ENCODE measurements at places on chromosomes 6 and 20.
A peak's percentile ranks its signal among the peaks of the same experiment; 100 is the strongest.

- no peak for DNase-seq
These were observed 200.3 kb upstream of the SIM1 start for GRCh38 chr6:100665041-100665380.

GRCh38 chr20:9342651-9343050, 171.7 kb upstream of the LAMP5 start:
- peak; percentile 21 for DNase-seq

DNA sequence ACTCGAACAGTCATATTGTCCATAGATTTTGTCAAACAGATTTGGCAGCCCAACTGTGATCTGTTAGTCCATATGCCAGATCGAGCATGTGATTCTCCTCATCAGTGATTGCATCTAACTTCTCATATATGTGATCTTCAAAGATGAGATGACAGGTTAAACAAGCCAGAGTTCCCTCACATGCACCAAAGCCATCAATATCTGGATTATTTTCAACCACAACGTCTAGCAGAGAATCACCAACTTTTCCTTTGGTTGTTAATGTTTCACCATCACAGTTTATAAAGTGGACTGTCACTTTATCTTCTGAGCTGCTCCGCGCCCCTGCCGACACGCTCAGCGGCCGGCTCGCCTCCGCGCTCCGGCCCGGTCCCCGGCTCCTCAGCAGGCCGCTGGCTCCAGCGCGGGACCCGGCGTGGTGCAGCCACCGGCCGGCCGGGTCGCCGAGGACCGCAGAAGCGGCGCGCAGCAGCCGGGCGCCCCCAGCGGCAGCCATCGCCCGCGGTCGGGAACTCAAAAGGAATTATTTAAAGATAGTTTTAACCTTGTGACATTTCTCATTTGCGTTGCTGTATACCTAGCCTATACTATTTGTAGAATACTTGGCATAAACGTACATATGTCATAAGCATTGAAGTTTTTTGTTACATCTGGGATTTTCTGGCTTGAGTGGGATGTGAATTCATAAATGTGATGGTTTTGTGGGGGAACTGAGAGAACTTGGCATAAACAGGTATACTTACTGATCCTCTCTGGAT, 40.1 kb upstream of the DYNLRB1 start:
- DNase-seq, result peak; percentile 26

GRCh38 chr6:124445581-124445980, 516.7 kb upstream of the RNF217 start:
- DNase-seq, result no peak

GRCh38 chr6:25407431-25407830, 128.3 kb downstream of the CARMIL1 start:
- DNase-seq, result no peak

GRCh38 chr20:2816583-2817340, 598 bp downstream of the TMEM239 start:
- DNase-seq, result no peak

DNA sequence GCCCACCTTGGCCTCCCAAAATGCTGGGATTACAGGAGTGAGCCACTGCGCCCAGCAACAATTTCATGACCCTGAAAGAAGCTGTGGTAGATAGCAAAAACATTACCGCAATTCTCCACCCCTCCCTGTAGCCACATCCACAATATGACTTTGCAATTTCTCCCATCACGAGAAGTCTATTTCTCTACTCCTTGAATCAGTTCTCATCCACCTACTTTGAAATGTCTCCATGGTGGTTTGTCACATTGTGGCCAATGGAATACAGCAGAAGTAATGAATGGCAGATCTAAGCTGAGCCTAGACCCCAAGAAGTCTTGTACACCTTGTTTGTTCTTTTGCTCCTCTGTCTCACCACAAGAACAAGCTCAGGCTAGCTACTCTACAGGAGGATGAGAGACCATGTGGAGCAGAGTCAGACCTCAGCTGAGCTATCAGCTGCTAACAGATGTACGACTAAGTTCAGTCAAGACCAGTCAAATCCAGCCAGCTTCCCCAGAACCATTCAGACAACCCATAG, 6.3 kb downstream of the OXT start:
- DNase-seq, result no peak

GRCh38 chr20:37776049-37776448, 82.2 kb downstream of the CTNNBL1 start:
- no peak for DNase-seq

GRCh38 chr20:53927990-53928389, 142.4 kb downstream of the BCAS1 start:
- no peak for DNase-seq

GRCh38 chr6:164379795-164380194, 929.6 kb downstream of the C6orf118 start:
- DNase-seq, result peak; percentile 17

DNA sequence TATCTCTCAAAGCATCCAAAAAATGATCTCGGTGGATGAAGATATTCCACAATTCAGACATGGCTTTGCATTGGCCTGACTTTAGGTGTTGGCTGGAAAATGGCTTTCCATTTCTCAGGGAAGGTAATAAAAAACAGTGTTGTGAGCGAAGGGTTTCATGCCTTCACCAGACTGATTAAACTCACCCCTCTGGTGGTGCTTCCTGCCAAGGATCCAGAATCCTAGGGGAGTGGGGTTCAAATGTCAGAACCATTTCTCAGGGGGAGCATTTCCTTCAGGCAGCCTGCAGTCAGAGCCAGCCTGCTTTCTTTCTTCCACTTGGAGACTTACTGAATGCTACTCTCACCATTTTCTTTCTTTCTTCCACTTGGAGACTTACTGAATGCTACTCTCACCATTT, 45.7 kb upstream of the SMIM28 start:
- no peak for DNase-seq

DNA sequence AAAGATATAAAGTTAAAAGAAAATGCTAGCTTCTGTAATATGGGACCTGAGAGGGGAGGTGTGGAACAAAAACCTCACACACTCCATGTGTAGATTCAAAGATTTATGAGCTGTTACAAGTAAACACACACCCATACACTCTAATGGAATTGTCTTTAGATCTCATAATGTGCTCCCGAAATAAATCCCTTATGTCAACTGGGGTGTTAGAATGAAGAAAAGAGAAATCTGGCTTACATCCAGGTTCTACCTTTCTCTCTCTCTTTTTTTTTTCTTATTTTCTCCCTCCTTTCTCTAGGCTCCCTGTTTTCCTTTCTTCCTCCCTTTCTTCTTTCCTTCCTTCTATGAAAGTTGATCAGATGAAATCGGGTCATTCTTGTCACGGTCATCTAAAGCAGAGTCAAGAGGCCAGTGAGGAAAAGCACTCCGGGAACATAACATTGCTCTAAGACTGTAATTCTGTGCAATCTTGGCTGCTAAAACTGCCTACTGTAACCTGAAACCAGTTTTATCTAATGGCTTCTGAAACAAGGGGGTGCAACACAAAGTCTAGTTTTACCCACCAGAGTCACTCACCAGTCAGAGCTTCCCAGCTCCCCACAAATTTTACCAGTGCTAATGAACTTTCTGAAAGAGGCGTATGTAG, 68.3 kb upstream of the BTBD3 start:
- peak; percentile 38 for DNase-seq

GRCh38 chr6:84581494-84582259, 182.7 kb downstream of the TBX18 start:
- DNase-seq, result peak; percentile 78

GRCh38 chr6:5287966-5288297, 26.6 kb downstream of the FARS2 start:
- DNase-seq, result no peak

DNA sequence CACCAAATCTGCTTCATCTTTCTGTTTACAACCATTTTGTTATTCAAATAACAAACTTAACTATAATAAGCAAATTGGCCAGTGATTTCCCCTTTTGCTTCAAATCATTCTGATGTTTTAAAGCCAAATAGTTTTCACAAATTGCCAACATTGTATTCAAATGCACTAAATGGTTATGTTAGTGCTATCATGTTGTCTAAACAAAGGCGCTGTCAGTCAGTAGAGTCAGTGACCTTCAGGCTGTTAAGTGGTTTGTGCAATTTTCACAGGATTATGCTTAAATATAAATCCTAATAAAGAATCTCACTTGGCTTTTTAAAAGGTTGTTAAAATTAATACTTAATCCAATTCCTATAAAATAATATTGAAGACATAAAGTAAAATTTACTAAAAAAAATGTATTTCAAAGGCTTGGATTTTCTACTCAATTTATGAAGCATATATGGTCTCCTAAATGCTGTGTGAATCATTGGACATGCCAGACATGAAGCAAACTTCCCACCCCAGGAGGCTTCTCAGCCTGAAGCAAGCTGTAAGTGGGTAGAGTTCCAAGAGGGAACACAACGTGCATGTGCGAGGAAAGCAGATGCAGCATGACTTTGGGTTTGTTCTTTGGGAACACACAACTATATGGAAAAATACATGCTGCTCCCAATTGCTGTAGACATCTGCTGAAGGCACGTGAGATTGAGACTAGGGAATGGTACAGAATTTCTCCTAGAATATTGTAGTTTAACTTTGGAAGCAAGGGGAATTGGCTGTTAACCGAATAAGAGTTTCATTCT, 54.9 kb downstream of the RSPO3 start:
- DNase-seq, result no peak

DNA sequence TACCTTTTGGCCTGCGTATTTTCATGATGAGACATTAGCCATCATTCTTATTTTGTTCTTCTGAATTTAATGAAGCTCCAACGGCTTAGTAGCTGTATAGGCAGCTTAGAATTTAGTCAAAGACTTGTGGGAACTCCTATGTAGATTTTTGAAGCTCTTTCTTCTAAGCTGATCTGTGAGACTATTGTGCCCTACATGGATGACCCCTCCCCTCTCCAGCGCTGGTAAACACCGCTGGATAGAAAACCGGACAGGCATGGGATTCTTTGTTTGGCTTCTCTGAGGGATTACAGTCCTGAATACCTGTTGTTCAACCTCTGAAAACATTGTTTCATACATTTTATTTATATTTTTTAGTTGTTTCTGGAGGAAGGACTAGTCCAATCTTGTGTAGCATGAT, 1353.4 kb downstream of the GRIK2 start:
- no peak for DNase-seq

DNA sequence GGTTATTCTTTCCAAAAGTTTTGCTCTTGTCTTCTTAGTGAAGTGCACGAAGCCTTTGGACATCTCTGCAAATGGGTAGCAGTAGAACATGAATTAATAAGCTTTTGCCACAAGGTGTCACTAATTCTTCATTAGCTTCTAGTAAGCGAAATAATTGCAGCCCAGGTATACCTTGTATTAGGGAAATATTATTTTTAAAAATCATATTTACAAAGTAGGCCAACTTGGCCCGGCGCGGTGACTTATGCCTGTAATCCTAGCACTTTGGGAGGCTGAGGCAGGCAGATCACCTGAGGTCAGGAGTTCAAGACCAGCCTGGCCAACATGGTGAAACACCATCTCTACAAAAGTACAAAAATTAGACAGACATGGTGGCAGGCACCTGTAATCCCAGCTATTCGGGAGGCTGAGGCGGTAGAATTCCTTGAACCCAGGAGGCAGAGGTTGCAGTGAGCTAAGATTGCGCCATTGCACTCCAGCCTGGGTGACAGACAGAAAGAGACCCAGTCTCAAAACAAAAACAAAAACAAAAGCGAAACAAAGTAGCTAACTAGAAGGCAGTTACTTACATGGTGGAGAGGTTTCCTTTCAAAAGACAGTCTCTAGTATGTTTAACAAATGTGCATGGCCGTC, 8.8 kb upstream of the RSPH3 start:
- DNase-seq, result peak; percentile 19

GRCh38 chr6:29656798-29657197, at the start of gene MOG:
Gene MOG, plus strand, starts transcription at chr6:29657092. Its CDS starts 118 bp downstream, at chr6:29657210.
- DNase-seq, result no peak
